Chondrocyte (in vitro differentiated cells): ENCODE measurements at places on chromosomes 2 and 18. TPM values are rescaled to one million over a fixed set of nuclear protein-coding genes. Genes with fewer than 3 reads are reported as not detected.
A peak's percentile ranks its signal among the peaks of the same experiment; 100 is the strongest.

Gene ALKAL2
- total RNA-seq = 150 to 164 TPM (median 154 TPM) in 3 replicates

Gene RAX
- not detected in 3 replicates for total RNA-seq

Gene TFCP2L1
- total RNA-seq = 0.02 TPM in 1 of 3 replicates, not detected in the others

Gene NETO1
- total RNA-seq = not detected in 3 replicates

Gene POMC
- not detected in 3 replicates for total RNA-seq

Gene FEV
- total RNA-seq = not detected in 3 replicates

Gene APOB
- 0.23 to 0.32 TPM (median 0.31 TPM) in 3 replicates for total RNA-seq

DNA sequence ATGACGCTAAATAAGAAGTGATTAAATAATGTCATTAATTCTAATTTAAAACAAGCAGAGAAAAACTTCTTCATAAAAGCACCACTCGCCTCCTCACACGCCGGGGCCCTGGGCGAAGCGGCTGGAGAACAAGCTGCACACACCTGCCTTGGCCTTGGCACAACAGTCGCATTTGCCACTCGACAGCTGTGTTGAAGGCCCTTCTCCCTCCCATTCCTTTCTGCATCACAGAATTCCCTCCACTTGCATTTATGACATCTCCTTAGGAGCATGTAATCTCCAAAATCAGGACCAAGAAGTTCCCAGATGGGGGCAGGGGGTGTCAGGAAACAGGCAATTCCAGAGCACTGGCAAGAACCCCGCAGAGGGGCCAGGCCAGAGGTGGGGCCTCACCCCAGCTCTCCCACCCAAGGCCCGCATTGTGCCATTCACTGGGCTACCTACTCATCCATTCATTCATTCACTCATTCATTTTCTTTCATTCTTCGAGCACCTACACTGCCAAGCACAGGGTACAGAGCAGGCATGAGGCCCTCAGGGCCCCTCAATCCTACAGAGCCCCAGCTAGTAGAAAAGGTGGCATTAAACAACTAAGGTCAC lies 6.4 kb downstream of the HDAC4 start:
- DNase-seq = peak; percentile 44

- DNase-seq = no peak
Observed at GRCh38 chr2:73295751-73296400, 2.5 kb upstream of the EGR4 start.

- DNase-seq = no peak
Observed at GRCh38 chr2:138997856-138998517, 217.8 kb upstream of the NXPH2 start.

GRCh38 chr2:101160454-101160853 lies 9.3 kb upstream of the TBC1D8 start:
- no peak for DNase-seq

- DNase-seq = no peak
Observed at GRCh38 chr18:72409903-72410302, 134.2 kb downstream of the CBLN2 start.

DNA sequence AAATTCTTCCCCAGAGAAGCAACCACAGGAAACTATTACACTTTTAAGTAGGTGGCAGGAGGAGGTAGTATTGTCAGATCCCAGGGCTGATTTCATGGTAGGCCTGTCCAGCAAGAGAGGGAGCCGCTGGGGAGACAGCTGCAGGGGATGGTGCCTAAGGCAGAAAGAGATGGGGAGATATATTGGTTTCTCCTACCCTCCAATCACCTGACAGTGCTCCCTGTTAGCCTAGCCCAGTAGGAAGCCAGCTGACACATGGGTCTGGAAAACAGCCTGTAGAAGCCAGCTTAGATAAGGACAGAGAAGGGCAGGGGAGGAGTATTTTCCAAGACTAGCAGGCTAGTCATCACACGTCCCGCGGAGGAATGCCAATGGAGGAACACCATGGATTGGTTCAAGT lies 8.2 kb upstream of the SPOPL start:
- DNase-seq = no peak

DNA sequence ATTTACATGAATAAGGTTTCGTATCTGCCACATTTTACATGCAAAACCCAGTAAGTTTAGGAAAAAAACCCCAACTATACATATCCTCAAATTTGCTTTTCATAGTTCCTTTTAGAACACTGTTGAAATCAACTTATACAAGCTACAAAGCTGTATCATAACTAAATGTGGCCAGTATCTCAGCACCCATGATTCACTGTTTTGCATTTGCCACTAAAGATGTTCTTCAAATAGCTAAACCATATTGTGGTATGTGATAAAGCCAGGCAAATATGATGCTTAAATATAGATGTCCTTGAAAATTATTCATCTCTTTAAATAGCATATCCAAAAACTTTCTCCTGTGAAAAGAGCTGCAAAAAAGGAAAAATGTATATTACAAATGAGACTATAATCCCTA lies 29.9 kb downstream of the ROCK2 start:
- no peak for DNase-seq

- no peak for DNase-seq
Observed at GRCh38 chr18:46405832-46406538, 251.0 kb downstream of the LOXHD1 start.

DNA sequence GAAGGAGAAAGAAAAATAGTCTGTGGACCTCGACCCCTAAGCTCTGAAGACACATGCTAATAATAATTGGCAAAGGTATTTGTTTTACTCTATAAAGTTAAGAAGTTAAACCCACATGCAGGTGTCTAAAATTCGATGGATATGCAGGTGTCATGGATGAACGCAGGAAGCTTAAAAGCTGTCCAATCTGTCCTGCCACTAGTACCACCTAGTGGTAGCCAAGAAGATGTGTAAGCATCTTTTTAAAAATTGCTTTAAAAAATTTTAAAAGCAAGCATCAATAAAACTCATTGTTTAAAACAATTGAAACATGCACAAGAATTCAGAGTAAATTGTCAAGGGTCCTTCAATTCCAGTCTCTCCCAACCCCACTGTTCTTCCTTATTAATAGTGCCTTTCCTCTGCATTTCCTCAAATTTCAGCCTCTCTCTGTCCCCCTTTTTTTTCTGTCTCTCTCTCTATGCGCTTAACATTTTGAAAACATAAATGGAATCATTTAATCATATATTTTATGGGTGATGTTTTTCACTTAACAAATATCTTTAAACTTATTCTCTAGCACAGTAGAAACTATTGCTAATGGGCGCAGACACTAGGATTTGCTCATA lies 30.6 kb upstream of the PPP3R1 start:
- DNase-seq = no peak

GRCh38 chr2:105886687-105887086 lies 142.0 kb downstream of the NCK2 start:
- no peak for DNase-seq

DNA sequence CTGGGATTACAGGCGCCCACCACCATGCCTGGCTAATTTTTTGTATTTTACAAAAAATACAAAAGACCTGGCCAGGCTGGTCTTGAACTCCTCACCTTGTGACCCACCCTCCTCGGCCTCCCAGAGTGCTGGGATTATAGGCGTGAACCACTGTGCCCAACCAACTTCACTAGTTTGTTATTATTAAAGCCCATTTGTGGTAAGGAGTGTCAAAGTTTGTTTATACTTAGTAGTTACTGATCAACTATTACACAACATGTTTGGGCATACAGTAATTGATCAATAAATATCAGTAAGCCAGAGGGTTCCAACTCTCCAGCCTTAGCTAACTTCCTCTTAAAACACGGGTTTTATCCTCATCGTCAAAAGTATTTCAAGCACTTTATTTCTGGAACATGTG lies 67.5 kb upstream of the ZNG1B start:
- DNase-seq = no peak
